ENCODE measurements at places on chromosomes 7 and 10.
A peak's percentile ranks its signal among the peaks of the same experiment; 100 is the strongest.

GRCh38 chr7:90648834-90649233 lies 52.7 kb downstream of the CDK14 start:
- no peak for DNase-seq

GRCh38 chr7:157955348-157955999 lies 618.7 kb downstream of the DNAJB6 start:
- DNase-seq, result no peak

DNA sequence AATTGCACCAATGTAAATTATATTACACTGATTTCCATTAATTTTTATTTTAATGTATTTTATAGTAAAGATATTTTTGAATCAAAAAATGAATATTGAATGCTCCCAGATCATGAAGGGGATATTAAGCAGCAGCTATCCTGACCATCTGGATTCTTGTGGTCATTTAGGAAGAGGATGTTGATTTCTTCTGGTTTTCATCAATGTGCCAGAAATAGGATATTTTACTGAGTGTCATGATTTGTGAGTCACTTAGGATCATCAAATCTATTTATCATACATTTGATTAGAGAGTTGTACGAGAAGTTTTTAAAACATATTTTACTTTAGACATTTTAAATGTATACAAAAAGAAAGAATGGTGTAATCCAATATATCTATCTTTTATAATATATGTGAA lies 366.3 kb upstream of the CHRM2 start:
- DNase-seq, result no peak

GRCh38 chr10:5776881-5777197 lies 36.4 kb downstream of the GDI2 start:
- peak; percentile 48 for DNase-seq

- no peak for DNase-seq
These were observed 21.9 kb downstream of the PSAP start for GRCh38 chr10:71829171-71829570.

GRCh38 chr7:92934096-92934495 lies 97.7 kb upstream of the CDK6 start:
- peak; percentile 97 for DNase-seq

DNA sequence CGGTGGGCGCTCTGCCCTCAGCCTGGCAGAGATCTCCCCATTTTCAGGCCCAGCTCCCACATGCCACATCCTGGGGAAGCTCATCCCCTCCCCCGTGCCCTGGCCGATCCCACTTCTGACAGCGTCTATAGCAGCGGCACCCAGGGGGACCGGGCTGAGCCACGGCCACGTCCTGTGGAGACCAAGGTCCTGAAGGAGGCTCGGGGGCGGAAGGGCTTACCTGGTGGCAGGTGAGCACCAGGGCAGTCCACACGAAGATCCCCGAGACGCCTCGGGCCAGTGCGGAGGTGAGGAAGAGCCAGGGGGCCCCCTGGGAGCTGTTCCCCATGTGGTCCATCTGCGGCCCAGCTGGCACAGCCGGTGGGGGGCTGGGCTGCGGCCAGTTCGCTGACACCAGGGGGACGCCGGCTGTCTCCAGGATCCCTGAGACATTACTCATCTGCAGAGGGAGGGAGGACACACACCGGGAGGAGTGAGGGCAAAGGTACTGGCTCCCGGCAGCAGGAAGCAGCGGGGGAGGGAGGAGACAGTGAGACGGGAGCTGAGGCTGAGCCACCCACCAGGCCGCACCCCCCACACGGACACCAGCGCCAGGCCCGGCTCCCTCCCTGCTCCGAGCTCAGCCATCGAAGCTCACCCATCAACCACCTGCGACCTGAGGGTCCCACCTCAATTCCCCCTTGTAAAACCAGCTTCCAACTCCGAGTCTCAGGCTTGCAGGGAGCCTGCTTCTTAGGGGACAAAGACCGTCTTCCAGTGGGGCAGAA lies 776 bp downstream of the TMEM184A start:
- peak; percentile 83 for DNase-seq

- peak; percentile 1 for DNase-seq
These were observed 104.7 kb upstream of the PCDH15 start for GRCh38 chr10:54905578-54906192.

GRCh38 chr10:43250615-43251418 lies 16.0 kb downstream of the RASGEF1A start:
- no peak for DNase-seq

- DNase-seq, result peak; percentile 46
These were observed 10.1 kb downstream of the THNSL1 start for GRCh38 chr10:25026463-25026862.

GRCh38 chr7:24756545-24757352 lies 515 bp downstream of the GSDME start:
- peak; percentile 77 for DNase-seq

DNA sequence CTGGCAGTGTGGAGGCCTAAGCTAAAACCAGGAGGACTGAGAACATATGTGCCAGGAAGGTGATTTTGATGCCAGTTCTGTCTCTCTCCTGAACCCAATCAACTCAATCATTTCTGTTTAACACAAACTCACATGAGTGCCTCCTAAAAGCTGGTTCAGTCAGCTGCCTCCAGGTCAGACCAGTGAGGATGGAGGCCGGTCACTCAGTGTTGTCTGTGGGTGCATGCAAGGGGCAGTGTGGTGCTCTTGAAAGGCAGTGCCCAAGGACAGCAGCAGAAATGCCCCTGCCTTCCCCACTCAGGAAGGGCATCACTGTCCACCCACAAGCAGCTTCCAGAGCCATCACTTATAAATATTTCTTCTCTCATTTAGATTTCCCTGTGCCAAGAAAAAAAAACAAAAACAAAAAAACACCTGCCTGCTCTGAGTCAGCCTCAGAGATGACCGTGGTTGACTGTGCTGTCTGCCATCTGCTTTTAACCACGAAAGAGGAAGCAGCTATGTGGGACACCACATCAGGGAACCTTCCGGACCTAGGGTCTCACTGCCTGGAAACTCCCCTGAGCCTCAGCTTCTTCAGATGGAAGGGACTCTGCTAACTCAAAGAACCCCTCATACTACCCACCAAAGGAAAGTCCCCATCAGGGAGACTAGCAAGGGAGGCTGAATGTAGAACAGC lies 39.1 kb downstream of the VOPP1 start:
- peak; percentile 75 for DNase-seq

DNA sequence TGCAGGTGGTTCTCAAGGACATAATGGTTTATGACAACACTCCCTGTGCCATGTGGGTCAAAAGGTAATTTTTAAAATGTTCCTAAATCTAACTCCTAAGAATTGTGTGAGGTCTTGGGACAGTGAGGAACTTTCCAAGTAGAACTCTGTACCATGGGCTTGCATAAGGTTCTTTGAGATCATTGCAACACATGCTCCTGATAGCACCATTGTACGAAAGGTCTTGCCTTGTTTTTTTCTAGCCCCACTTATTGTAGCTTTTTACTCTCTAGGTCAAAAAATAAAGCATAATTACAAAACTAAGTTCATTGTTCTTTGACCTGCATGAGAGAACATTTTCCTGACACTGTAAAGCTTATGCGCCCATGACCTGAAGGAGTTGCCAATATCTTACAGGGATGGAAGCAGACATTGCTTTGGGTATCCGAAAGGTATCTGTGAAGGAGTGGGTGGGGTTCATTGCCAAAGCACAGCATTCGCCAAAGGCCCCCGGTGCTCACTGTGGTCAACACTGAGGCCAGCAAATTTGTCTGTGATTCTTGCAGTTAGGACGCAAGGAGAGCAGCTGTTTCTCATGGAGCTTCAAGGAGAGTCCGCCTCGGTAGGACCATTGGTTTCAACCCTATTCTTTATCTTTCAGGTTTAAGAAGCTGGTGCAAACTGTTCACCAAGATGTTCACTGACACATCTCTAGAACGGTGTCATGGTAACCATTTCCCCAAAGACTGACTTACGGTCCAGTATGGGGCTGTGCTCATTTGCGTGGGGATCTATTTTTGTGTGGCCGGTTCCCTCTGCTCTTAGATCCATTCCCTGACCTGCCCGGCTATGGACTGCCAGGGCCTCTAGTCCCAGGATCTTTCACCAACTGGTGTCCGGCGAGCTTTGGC lies 7.6 kb upstream of the PRKAG2 start:
- no peak for DNase-seq

GRCh38 chr7:23449941-23450340 lies 20.4 kb downstream of the IGF2BP3 start:
- no peak for DNase-seq

- DNase-seq, result no peak
These were observed 8.5 kb downstream of the CALHM2 start for GRCh38 chr10:103443475-103444185.

DNA sequence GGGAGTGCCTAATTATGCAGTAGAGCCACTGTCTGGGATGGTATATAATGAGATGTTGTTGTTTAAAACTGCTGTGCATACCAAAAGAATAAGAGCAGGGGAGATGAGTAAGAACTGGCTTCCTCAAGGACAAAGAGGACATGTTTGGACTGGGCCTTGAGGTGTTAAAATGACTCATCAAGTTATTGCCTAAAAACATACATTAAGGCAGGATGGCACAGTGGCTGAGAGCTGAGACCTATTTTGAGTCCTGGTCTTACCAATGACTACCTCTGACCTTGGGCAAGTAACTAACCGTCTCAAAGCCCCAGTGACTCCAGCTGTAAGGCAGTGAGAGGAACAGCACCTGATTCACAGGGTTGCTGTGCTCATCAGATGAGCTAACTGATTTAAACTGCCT lies 71.1 kb downstream of the CFAP58 start:
- peak; percentile 95 for DNase-seq

DNA sequence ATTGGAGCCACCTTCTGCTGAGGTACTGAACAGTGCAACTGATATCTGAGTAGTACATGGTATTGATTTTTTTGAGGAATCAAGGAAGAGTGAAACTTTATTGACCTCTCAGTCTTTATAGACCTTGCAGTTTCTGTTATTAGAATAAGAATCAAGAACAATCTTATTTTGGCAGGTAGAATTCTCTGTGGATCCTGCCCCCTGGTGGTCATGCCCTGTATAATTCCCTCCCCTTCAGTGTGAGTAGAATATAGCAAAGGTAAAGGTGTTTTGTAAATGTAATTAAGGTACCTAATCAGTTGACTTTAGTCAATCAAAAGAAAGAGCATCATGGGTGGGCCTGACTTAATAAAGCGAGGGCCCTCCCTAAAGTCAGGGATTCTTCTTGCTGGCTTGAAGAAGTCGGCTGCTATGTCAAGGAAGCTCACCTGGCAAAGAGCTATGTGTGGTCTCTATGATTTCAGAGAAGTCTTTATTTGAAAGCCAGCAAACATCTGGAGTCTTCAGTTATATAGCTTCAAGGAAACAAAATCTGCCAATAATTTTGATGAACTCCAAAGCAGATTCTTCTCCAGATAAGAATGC lies 142.8 kb downstream of the LSM5 start:
- DNase-seq, result peak; percentile 30

DNA sequence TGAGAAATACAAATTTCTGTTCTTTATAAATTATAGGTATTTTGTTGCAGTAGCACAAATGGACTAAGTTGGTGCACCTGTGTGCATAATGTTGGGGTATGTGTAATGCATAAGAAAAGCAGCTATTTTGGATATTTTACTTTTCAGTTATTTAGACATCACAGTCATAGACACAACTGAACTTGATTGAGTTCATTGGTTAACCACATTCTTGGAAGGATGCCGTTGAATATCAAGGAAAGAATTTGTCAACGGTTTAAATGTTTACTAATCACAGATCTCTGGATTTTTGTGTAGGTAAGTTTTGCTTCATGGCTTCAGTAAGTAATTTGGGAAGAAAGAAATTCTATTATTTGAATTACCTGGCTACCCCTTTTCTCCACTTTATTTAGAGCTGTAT lies 4.1 kb downstream of the OTUD1 start:
- DNase-seq, result no peak

DNA sequence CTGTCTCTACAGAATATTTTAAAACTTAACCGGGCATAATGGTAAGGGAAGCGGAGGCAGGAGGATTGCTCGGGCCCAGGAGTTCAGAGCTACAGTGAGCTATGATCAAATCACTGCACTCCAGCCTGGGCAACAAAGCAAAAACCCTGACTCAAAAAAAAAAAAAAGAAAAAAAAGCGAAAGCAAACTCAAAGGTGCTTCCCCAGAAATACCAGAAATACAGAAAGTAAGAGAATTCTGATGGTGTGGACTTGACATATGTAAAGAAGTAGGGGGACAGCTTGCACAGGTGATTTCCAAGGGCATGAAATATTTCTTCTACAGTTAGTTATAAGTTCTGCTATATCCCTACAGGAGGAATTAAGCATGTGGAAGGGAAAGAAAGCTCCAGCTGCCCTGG lies 69.7 kb upstream of the APBB1IP start:
- no peak for DNase-seq

- no peak for DNase-seq
These were observed 45.3 kb downstream of the NRG3 start for GRCh38 chr10:81920213-81920829.

GRCh38 chr7:95491634-95492314 lies 6.0 kb downstream of the ASB4 start:
- DNase-seq, result peak; percentile 99

- no peak for DNase-seq
These were observed 7.9 kb downstream of the BRI3 start for GRCh38 chr7:98289333-98289875.

DNA sequence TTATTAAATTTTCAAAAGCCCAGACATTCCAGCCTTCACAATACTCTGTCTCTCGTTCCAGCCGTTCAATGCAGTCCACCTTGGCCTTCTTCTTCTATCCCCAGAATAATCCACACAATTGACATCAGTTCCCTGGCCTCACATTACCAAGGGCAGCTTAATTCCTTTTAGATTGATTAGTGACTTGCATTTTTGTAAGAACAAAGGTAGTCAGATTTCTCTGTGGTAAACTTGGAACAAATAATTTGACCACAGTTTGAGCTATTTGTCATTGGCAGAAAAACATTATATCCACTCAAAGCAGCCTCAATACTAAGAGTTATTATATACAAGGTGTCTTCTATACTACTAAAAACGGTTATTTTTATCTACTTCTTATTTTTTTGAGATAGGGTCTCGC lies 5.1 kb upstream of the CYTH3 start:
- no peak for DNase-seq

DNA sequence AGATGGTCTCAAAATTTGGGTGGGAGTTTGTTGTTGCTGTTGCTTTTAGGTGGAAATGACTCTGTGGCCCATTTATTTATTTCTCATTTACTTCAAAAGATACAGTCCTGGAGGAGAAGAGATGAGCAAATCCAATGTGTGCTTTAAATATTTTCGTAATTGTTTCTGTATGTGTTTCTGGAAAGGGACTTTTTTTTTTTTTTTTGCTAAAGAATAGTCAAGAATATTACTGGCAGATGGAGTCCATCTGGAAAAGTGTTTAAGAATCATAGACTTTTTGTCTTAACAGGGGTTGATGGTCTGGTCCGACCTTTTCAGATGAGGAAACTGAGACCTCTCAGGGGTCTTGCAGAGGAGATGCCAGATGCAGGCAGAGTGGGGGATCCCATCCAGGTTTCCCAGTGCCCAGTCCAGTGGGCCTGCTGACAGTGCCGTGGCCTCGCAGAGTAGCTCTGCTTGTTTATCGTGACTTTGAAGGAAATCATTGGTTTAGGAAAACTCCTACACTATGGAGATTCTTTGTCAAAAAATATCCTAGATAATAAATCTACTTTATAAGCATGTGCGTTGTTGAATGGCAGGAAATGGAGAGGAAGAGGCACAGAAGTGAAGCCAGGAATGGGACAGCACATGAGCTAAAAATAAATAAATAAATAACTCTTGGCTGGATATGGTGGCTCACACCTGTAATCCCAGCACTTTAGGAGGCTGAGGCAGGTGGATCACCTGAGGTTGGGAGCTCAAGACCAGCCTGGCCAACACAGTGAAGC lies 164.3 kb upstream of the SVIL start:
- DNase-seq, result no peak
